WERI-Rb-1 (cell line): ENCODE measurements at places on chromosomes 2 and 18.
A peak's percentile ranks its signal among the peaks of the same experiment; 100 is the strongest.

- DNase-seq, result no peak
Observed at GRCh38 chr2:218474527-218474926, 55.6 kb downstream of the VIL1 start.

GRCh38 chr2:198385856-198386255 is 581.5 kb downstream of the PLCL1 start:
- no peak for DNase-seq

DNA sequence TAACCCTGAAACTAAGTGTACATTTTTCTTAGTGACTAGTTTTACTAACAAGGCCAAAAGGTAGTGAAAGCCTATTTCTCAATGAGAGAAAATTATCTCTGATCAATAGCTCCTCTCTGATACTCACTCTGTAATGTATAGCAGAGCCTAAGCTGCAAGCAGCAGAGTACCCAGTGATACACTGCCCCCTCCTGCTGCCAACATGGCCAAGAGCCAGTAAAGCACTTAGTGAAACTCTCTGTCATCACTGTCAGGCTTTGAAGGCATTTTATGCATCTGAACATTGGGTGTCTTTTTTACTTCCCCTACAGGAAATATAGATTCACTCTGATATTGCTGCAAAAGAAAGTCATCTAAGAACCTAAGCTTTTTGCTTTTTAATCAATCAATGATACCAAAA is 784.1 kb upstream of the CDH7 start:
- no peak for DNase-seq

GRCh38 chr2:71804281-71804751 is 343.3 kb downstream of the CYP26B1 start:
- DNase-seq, result no peak

DNA sequence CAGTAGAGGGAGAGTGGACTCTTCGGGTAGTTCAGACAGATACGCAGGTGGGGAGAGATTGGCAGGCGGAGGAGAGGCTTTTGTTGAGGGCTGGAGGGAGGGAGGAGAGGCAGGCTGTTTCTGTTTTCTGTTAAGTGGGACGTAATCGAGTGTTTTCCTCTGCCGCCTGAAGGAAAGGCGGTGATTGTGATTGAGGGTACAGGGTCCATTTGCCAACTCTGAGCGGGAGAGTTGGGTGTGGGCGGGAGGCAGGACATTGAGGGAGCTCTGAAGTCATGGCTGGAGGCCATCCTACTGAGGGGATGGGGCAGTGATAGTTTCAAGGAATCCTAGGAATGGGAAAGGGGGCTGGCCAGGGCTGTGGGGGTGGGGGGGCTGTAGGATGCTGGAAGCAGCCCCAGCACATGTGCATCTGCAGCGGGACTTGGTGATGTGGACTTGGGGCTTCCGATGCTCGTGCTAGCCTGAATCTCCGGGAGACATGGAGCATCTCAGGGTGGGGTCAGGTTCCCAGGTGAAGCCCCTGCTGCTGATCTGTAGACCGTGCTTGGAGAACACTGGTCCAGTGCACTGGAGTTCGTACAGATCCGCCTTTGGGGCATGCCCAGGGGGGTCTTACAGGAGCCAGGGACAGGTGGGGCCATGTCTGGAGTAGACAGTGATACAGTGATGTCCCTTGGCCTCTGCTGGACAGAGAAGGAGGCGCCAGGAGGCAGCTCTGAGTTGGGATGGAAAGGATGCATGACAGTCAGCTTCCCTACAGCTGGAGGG is 167.5 kb downstream of the AGAP1 start:
- no peak for DNase-seq

GRCh38 chr18:47847635-47848034 is 82.8 kb downstream of the SMAD2 start:
- no peak for DNase-seq

DNA sequence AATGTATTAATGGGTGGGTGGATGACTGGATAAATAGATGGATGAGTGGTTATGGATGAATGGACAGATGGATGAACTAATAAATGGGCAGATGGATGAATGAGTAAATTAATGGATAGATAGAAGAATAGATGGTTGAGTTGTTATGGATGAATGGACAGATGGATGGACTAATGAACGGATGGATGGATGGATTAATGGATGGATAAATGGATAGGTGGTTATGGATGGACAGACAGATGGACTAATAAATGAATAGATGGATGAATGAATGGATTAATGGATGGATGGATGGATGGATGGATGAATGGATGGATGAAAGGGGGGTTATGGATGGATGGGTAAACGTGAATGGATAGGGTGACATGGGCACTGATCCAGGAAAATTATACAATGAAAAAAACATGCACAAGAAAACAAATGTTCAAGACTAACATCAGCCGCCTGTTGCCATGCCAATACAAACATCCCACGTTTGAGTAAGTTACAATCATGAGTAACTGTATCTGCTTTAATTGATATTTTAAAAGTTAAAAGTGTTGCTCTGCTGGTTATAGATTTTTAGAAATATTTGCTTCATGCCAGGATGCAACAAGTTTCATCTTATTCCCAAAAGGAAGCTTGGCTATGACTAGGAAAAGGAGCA is 20.8 kb downstream of the PXDN start:
- DNase-seq, result no peak

GRCh38 chr2:201852462-201852861 is 46.1 kb downstream of the CDK15 start:
- no peak for DNase-seq

GRCh38 chr18:36440614-36441013 is 143.1 kb downstream of the FHOD3 start:
- DNase-seq, result no peak

- no peak for DNase-seq
Observed at GRCh38 chr2:128091726-128092080, 703 bp downstream of the UGGT1 start.

- no peak for DNase-seq
Observed at GRCh38 chr18:66601649-66602048, 2.2 kb downstream of the CDH19 start.

- no peak for DNase-seq
Observed at GRCh38 chr18:10727477-10727876, 201.7 kb downstream of the NAPG start.

GRCh38 chr2:40915651-40916050 is 463.8 kb upstream of the SLC8A1 start:
- no peak for DNase-seq

DNA sequence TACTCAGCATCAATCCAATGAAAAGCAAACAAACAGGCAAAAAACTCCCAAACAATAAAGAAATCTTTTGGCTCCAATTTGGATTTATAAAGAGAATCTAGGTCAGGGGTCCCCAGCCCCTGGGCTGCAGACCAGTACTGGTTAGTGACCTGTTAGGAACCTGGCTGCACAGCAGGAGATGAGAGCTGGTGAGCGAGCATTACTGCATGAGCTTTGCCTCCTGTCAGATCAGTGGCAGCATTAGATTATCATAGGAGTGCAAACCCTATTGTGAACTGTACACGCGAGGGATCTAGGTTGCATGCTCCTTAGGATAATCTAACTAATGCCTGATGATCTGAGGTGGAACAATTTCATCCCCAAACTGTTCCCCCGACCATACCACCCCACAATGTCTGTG is 102.2 kb downstream of the KIAA1328 start:
- DNase-seq, result peak; percentile 57
